ENCODE measurements at places on chromosomes 12 and 14. TPM values are rescaled to one million over a fixed set of nuclear protein-coding genes. Genes with fewer than 3 reads are reported as not detected.

Gene HOXC9
- total RNA-seq = not detected

Gene KRT75
- not detected for total RNA-seq

DNA sequence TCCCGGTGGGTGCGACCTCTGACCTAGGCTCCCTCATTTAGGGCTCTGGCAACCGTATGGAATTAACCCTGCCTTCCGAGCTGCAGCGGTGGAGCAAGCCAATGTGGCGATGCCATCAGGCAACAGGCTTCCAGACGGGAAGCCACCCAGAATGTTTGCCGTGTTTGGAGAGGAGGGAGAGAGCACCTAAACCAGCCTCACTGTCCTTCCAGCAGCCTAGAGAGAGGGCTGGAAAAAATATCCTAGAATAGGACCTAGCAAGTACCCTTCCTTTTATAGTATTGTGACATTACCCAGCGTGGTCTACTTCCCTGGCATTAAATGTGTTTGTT, 287 bp upstream of the SLC2A13 start:
- DNase-seq = no peak

- no peak for DNase-seq
Measured at GRCh38 chr12:14751986-14752385, 51.3 kb downstream of the WBP11 start.

- no peak for DNase-seq
Measured at GRCh38 chr12:15688838-15689625, 100.2 kb downstream of the EPS8 start.

GRCh38 chr14:60164712-60165546, at the start of gene DHRS7:
DHRS7 (minus strand) TSS chr14:60165398; CDS start chr14:60165309, 89 bp downstream.
- DNase-seq = peak; percentile 83
